ENCODE measurements at places on chromosomes 12 and 14.

GRCh38 chr12:54075974-54076373 lies 22.3 kb downstream of the HOXC4 start:
- DNase-seq, result no peak

DNA sequence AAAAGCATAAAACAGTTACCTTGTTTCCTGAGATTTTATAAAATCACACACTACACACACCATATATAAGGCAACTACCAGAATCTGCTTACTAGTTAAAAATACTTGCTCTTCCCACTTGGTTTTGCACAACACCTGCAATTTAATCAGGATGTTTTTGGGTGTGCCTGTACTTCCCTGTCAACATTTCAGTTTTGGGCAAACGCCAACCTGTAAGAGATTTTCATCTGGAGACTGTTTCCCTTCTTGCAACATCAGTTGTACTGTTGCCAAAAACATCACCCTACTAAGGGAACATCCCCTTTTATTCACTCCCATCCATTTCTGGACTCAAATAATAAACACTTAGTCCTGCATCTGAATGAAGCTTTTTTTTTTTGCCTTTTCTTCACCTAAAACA lies 172.3 kb downstream of the DUSP6 start:
- no peak for DNase-seq

- no peak for DNase-seq
Observed at GRCh38 chr12:67042697-67043131, 226.4 kb upstream of the CAND1 start.

- no peak for DNase-seq
Observed at GRCh38 chr12:113095405-113095804, 38.9 kb downstream of the DTX1 start.

DNA sequence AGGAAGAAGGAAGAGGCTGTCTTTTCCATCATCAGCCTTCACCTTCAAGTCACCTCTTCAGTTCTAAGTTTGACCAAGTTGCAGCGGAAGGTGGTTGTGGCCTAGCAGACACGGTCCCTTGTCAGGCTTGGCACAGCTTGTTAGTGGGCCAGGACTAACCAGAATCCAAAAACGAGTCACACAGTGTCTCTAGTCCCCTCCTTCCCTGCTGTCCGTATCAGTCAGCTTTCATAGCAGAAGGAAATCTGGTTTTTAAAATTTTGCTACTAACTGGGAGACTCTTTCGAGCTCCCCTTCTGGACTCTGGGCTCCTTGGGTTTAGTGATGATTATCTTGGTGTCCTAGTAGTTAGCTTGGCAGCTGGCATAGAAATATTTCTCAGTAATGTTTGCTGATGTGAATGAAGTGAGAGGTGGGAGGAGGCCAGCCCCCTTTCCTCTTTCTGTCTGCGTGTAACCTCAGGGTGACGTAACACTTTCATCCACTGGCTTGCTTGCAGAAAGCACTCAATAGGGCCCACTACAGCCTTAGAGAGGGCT lies 3.8 kb downstream of the ETV6 start:
- peak; percentile 22 for DNase-seq

DNA sequence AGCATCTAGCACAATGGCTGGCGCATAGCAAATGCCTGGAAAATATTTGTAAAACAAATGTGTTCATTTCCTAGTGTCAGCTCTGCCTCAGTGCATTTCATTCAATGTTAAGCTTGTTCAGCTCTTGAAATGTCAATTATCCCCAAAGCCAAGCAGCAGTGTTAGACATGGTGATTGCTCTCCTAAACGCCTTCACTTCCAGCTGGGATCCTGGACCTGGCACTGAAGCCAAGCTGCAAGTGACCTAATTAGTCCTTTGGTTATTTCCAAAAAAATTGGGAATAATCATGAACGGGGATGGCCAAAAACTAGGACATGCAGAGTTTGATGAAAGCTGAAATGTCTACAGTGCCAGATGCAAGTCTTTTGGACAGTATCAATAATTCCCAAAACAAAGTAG lies 54.9 kb upstream of the MDGA2 start:
- no peak for DNase-seq

GRCh38 chr12:89786177-89786810 lies 77.7 kb upstream of the ATP2B1 start:
- no peak for DNase-seq
